ENCODE measurements at places on chromosomes 4 and X.
A peak's percentile ranks its signal among the peaks of the same experiment; 100 is the strongest.

- DNase-seq: peak; percentile 38
Observed at GRCh38 chrX:10677490-10677889, 57.1 kb upstream of the MID1 start.

DNA sequence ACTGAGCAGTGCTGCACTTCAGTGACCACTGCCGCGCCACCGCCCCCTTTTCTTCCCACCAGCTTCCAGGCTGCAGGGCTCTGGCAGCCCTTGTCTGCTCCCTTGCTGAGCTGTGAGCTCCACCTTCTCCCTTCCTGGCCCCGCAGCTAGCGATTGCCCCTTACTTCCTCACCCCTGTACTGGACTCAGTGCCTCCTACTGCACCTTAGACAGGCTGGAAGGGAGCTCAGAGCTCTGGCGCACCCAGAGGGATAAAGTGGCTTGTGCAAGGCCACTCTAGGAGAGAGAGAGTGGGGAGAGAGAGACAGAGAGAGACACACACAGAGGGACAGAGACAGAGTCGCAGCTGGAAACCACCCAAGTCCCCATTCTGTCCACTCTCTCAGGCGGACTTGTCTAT lies 6.0 kb downstream of the RASL11B start:
- DNase-seq: no peak

DNA sequence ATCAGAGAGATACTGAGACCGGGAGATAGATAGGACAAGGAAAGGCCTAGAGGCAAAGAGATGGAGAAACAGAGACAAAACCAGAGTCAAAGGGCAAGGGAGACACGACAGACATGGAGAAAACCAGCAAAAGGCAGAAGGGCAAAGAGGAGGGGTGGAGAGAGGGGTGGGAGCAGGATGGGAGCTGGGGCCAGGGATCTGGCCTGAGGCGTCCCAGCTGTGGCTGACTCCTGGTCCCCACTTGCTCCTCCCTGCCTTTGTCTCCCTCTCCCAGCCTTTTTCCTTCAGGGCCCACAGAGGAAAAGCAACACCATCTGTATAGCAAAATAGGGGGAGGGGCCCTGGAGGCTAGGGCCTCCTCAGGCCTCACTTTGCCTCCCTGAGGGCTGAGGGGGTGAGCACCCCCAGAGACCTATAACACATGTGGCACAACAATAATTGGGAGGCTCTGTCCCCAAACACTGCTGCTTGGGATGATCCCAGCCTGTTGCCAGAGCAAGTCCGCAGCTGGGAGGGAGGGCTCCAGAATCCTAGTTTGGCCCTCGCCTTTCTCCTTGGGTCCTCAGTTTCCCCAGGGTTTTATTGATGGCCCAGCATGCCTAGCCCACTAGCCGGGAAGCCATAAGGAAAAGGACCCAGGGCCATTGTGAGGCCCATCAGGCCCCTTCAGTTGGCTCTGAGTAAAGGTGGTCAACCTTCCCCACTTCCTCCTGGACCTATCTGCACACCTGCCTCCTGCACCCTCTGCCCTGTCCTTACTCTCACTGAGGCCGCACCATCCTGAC lies 96.8 kb downstream of the PJA1 start:
- DNase-seq: no peak

DNA sequence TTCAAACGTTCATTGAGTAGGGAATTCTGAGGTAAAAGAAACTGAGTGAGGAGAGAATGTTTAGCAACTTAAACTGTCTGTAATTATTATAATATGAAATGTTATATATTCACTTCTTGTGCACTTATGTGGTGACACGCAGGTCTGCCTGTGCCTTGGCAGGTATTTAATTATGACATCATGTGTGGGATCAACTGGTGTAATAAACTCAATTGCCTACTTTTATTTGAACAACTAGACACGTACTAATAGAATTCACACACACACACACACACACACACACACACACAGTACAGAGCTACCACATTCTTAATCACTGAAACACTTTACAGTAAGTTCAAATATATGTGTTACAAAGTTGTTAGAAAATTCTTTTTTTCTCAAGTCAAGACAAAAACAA lies 20.7 kb upstream of the SLC25A31 start:
- no peak for DNase-seq

GRCh38 chr4:86857341-86858052 lies 8.3 kb upstream of the SLC10A6 start:
- DNase-seq: no peak

GRCh38 chrX:150257353-150258175 lies 105.6 kb upstream of the MAMLD1 start:
- no peak for DNase-seq

DNA sequence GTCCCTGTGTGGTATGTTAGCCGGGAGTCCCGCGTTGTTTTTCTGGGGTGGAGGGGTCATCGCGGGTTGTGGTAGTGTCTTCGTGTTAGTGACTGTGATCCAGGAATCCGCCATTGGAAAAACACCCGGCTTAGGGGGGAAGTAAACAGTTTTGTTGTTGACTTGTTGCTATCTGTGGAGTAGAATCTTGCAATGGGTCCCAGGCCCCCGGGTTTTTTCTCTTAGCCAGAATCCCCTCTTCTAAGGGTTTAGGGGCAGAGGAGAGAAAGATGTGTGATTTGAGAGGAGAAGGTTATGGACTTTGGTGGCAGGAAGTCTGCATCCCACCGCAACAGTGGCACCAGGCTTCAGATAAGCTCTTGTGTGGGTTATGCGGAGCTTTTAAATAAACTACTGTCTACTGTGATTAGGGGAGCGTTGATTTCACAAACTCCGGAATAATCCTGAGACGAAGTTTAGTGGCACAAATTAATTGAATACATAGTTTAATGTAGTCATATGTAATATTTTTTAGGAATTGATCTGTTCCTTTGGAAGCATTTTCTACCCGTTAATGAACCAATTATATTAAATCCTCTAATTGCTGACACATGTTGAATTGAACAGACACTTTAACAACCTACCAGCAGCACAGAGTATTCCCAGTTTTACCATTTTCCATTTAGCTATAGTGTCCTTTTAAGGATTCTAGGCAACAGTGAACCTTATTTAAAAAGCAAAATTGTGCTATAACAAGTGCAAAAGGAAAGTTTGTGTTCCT lies 1.4 kb downstream of the DDX3X start:
- DNase-seq: no peak

DNA sequence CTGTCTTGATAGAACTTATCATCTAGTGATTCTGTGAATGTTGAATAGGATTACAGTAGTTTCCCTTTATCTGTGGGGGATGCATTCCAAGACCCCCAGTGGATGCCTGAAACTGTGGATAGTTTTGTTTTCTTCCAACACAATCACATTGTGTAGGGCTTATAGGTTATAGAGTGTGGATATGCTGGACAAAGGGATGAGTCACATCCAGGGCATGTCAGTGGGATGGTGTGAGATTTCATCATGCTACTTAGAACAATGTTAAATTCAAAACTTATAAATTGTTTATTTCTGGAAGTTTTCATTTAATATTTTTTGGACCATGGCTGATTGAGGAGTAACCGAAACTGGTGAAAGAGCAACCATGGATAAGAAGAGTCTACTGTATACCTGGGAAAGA lies 432.3 kb upstream of the ATOH1 start:
- peak; percentile 74 for DNase-seq

DNA sequence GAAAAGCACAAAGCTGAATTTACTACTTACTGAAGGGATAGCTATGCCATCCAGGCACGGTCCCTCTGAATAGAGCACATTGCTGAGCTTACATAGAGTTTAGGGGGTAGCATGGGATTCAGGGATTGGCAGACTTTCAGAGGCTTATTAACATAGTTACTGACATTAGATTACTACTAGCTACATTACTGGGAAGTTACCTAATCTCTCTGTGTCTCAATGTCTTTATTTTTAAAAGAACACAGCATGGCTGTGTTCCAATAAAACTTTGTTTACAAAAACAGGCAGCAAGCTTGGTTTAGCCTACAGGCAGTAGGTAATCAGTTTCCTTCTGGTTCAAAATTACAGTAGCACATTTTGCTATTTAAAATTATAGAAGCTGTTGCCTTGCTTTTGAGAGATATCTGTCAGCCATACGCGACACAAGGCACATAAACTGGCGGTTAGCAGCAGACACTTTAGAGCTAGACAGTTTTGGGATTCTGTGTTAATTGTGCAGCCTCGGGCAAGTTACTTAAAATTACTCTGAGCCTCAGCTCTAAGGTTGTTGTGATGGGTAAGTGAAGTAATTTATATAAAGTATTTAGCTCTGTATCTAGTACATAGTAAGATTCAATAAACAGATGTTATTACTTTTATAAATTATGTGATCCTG lies 6.9 kb downstream of the KLHL8 start:
- DNase-seq: peak; percentile 36

GRCh38 chr4:109947457-109947856 lies 34.8 kb downstream of the EGF start:
- peak; percentile 84 for DNase-seq

DNA sequence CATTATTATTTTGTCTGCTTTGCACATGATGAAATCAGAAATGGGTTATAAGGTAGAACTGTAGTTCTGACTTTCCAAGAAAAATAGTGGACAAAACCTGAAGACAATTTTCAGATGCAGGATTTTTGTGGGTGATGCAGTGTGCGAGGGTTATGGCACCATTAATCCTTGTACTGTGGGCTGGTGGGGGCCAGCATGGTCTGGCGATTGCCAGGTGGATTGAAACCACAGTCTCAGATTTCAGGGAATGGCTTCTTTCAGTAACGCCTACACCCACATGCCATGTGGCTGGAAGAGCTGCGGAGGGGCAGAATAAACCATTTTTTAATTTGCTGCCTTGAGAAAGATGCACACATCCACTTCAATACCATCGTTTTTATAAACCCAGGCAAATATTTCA lies 150.5 kb downstream of the ARSF start:
- DNase-seq: peak; percentile 49

DNA sequence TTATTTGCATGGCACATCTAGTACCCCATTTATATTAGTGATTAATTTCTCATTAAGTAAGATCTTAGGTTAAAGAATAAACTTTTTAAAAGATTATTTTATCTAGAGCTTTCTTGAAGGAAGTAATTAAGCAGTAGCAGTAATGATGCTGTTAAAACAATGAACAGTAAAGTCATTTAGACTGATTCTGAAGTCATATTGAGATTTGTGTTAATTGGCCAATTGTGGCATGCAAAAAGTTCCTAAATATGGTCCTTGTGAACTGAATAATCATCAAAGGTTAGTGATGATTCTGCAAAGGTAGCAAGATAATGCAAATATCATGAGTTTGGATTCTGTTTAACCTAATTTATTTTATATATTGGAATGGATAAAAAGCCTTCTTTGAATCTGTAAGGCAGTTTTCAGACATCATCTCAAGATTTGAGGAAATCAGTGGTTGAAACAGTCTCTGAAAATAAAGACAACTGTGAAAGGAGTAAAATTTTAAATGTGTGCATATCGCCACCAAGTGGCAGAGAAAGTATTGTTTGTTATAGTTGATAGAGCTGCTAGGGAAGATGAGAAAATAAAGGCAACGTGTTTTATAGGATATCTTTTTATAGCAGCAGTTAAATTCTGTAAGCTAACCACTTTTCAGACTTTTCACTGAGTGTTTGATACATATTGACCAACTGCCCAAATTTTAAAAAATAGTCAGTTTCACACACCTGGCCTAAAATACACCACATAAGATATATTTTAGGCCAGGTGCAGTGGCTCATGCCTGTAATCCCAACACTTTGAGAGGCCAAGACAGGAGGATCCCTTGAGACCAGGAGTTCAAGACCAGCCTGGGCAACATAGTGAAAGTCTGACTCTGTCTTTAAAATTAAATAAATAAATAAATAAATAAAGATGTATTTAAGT lies 79.6 kb downstream of the CCKAR start:
- peak; percentile 60 for DNase-seq

- DNase-seq: no peak
Observed at GRCh38 chrX:16683007-16683664, 29.3 kb downstream of the CTPS2 start.

DNA sequence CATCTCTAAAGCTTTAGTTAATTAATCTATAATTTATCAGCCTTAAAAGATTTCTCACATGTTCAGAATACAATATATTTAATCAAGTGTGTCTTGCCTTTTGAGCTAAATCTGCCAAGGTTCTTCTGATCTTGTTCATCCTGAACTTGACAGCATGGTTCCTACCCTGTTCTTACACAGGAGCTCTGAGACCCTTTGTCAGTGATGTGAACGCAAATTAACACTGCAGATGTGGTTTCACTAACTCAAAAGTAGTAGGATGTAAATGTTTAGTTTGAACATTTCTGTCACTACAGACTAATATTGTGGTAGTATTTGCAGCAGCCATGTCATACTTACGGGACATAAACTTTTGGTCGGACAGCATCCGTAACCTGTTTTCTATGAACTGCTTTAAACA lies 59.4 kb downstream of the SMARCAD1 start:
- no peak for DNase-seq

DNA sequence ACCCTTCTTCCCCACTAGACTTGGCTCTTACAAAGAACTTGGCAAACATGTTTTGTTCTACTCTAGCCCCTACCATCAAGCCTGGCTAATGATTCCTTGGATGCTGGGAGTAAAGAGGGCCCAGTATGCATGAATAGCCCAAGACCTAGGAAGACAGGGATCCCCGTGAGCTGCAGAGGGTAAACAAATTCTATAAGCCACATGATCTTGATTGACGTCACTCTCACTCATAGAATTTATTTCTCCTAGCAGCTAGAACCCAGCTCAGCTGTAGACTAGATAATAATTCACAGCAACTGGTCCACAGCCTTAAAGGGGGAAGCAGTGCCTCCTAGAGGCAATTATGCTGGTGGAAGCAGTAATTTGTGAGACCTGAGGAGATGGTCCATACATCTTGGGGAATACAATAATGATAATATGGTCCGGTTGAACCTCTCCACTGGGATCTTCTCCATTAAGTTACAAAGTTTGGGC lies 16.1 kb upstream of the USO1 start:
- DNase-seq: no peak

GRCh38 chrX:41799661-41800060 lies 75.7 kb downstream of the GPR82 start:
- DNase-seq: no peak

- DNase-seq: no peak
Observed at GRCh38 chr4:181312066-181312465, 931.1 kb upstream of the TENM3 start.

GRCh38 chr4:33080275-33080674 lies 2360.1 kb downstream of the PCDH7 start:
- no peak for DNase-seq

DNA sequence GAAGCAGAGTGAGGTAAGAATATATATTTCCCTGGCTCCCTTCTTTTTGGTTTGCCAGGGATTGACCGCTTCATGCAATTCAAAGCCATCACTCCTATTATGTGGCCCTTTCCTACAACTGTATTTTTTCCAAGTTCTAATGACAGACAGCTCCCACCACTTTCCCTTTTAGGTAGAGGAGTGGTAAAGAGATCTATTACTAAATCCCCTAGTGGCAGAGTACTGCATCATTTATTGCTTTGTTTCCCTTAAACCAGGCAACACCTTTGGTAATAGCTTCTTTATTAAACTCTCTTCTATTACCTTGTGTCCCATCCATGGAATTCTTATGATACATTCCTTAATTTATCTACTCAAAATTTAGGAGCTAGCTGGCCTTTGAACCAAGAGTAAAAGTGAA lies 90.7 kb downstream of the CNOT6L start:
- no peak for DNase-seq

Measured in fibroblast of skin of right biceps (primary cell).